ENCODE measurements at places on chromosomes 12 and 14. TPM values are rescaled to one million over a fixed set of nuclear protein-coding genes. Genes with fewer than 3 reads are reported as not detected.

The FOXG1 gene
- total RNA-seq = not detected

The GPRC5D gene
- not detected for total RNA-seq

DNA sequence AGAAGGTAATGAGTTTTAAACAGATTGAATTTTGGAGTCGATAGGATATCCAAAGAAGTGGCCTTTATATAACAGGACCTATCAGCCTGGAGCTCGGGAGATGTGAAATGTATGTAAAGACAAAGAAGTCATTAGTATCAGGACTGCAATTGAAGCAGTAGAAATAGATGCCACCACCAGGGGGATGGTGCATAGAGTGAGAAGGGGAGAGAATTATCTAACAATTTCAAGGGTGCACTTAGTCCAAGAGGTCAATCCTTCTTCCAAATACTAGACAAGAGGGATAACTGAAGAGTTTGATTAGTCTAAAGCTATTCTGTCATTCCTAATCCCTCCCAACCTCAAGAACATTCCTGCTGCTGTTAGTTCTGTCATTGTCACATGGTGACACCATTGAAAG, 127.8 kb downstream of the CFAP54 start:
- no peaks in the 10 kb centered on the region for H3K27me3 ChIP-seq
- no peak for DNase-seq
- H3K36me3 ChIP-seq = no peaks in the 10 kb centered on the region

- H3K27ac ChIP-seq = no peak overlapping the region
- DNase-seq = peak; percentile 8
- no peaks in the 10 kb centered on the region for H3K27me3 ChIP-seq
- no peak overlapping the region for H3K4me3 ChIP-seq
- no peaks in the 10 kb centered on the region for H3K36me3 ChIP-seq
These were observed 1176.7 kb upstream of the SEL1L start for GRCh38 chr14:82710267-82710841.

Measured in activated T-helper 2 cell treated with anti-CD3 and anti-CD28 coated beads, Interferon-gamma antibody, Interleukin-2, Interleukin-4, amounts not matched to agents 10 μg/mL and 5 μg/mL and 100 μg/mL, durations not matched to agents 14 hours and 24 hours and 36 hours (primary cell).